Stimulated activated CD8-positive, alpha-beta memory T cell treated with anti-CD3 and anti-CD28 coated beads, Interleukin-4, amount 100 ng/mL, for 4 hours (primary cell): ENCODE measurements at places on chromosomes 4 and X.

GRCh38 chr4:1767770-1768366 is 25.2 kb upstream of the FGFR3 start:
- no peak for DNase-seq

DNA sequence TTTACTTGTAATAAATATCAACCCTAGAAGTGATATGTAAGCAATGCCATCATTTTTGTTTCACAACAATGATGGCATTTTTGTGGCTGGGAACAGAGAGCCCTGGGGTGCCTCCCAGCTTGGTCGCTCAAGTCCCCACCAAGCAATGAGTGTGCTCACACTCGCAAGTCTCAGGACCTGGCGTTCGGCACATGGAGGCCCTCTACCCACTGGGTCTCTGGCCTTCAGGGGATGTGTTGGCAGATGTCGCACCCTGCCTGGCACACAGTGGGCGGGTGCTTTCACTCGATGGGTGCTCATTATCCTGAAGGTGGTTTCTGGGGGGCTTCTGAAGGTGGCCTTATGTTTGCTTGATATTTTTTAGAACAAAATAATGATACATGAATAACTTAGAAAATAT is 74.7 kb upstream of the STS start:
- no peak for DNase-seq

GRCh38 chr4:80036949-80037685 is 35.9 kb downstream of the ANTXR2 start:
- no peak for DNase-seq

- no peak for DNase-seq
These were observed 1056.0 kb upstream of the SLIT2 start for GRCh38 chr4:19195696-19196095.

GRCh38 chr4:98203332-98204235 is 57.6 kb upstream of the RAP1GDS1 start:
- no peak for DNase-seq

- no peak for DNase-seq
These were observed 47.9 kb downstream of the HSD17B13 start for GRCh38 chr4:87274803-87275202.

DNA sequence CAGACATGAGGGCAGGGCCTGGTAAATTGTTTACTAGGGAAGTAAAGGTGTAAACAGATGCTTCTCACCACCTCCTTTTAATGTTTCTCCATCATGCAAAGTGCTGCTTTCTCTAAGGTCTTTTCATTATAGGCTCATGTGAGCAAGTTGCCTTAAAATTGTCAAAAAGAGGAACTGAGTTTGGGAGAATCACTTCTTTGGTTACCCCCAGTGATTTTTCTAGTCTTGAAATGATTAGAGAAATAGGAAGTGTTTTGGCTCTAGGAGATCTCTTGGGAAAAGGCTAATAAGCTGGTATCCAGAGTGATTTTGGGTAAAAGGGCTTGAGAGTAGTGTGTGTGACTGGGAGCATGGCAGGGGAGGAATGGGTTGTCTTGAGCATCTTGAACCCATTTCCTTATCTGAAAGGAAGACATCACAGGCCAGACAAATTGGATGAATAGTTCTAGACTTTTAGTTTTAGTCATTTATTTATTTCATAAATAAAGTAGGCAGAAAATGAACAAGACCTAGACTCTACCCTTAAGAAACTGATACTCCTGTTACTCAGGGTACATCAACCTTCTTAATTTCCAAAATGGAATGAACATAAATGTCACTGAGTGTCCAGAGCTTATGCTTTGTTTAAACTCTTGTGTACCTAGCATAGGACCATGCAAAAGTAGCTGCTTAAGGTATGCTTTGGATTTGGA is 14.2 kb downstream of the GRPR start:
- no peak for DNase-seq

- no peak for DNase-seq
These were observed 358.4 kb downstream of the NLGN4X start for GRCh38 chrX:5870238-5870637.

GRCh38 chr4:24849351-24849750 is 54.0 kb downstream of the SOD3 start:
- DNase-seq, result no peak

DNA sequence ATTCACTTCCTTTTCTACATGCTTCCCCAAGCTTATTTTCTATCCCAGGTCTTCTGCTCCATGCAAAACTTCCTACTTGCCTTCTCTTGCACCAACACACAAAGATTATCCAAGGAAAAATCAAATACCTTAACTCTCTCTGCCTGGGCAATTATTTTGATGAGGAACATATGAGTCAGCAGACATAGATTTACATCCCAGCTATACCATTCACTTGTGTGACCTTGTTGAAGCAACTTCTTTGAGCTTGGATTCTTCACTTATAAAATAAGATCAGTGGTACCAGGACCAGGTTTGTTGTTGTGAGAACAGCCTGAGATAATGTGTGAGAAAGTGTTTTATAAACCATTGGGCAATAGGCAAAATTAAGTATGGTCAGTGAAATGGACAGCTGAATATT is 39.1 kb upstream of the TMEM192 start:
- no peak for DNase-seq

DNA sequence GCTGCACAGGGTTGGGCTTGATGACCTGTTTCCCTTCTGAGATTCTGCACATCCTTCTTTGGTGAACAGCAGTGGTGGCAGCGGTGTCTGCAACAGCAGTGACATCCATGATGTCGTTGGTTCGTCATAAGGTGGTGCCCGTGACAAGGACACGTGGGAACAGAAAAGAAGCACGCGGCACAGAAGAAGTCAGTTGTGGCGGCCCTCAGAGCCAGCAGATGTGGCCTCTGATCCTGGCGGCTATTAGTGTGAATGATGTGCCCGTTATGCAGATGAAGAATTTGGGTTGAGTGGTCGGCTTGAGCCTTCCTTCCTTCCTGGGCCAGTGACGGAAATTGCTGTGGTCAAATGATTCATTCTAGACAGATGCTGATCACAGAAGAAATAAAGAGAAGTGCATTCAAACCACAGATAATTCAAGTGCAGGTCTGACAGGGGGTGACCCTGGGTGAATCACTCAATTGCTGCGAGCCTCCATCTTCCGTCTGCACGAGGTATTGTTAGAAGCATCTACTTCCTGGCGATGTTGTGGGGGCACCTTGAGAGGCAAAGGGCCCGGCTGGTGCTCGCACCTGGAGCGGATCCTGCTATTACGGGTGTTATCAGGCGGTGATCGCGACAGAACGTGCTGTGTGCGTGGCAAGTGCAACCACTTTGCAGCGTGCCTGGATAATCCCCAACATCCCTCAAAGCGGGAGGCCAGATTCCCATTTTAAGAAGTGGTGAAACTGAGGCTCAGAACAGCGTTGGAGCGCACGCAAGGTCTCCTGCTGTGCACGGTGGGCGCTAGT is 215.2 kb upstream of the PSAPL1 start:
- peak; percentile 37 for DNase-seq

DNA sequence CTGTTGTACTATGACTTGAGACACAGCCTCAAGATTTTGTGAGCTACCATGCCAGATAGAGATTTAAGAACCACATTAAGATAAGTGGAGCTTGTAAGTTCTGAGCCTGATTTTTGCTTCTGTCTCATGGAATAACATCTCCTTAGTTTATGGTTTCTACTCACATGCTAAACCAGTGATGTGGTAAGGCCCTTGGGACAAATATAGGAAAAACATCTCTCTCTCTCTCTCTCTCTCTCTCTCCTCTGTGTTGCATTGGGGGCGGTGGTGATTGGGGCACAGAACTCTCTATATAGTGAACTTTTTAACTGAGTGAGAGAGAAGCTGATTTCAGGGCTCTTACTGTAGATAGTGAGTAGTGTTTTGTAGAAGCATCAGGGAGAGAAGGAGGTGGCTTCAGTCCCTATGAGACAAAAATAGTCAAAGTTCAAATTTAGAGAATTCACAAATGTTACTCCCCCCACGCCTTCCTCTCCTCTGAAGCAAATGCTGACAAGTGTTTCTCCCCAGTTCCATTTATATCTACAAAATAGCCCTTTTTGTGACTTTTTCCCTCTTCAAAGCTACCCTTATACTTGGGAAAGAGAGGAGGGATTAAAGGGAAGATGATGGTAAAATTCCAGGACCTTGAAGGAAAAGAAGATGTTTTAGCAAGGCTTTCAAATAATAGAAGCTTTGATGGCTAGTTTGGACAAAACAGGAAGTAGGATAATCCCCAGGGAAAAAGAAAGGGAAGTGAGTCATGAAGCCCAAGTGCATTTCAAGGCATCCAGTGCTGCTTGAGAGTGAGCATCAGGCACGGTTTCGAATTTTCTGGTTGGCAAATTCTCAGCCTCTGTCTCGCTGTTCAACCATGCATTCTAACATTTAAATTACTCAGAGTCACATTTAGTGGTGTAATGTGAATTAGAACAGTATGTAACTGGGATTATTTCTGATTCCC is 134.3 kb upstream of the AP1S2 start:
- no peak for DNase-seq

DNA sequence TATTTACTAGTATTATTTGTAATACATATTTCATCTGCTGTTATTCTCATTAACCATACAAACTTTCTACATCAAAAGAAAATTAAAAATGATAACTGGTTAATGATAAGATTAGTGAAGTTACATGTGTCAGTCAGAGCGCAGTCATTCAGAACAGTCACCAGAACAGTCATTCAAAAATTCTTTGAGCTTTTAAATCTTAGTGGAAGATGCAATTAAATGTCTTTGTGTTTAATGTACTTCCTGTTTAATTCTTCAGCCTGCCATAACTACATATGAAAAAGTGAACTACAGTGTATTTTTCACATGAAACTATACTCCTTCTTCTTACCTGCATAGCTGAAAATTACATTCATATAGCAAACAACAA is 179.7 kb upstream of the NDST4 start:
- no peak for DNase-seq

GRCh38 chrX:39726771-39727170 is 371.0 kb downstream of the BCOR start:
- DNase-seq, result no peak

GRCh38 chr4:6695660-6696610 is 2.3 kb downstream of the S100P start:
- no peak for DNase-seq

- no peak for DNase-seq
These were observed 58.2 kb downstream of the DCX start for GRCh38 chrX:111353793-111354192.

- DNase-seq, result no peak
These were observed 940 bp upstream of the UTP3 start for GRCh38 chr4:70687392-70687791.

DNA sequence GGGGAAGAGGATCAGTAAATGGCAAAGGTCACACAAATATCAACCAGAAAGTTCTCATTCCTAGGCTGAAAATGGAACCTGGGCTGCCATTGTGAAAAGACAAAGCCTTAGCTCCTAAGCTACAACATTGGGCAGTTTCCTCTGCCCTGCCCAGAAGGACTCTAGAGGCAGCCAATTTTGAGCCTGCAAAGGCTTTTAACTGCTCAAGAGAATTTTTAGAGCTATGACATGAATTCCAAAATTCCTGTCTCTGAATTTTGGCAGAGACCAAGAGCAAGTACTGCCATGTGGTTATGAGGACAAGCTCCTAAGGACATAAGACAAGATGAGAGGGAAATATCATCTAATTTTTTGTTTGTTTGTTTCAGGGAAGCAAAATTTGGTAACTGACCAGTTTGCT is 29.6 kb upstream of the IGFBP7 start:
- no peak for DNase-seq

GRCh38 chrX:125308653-125309052 is 11.0 kb upstream of the TEX13C start:
- DNase-seq, result no peak

- no peak for DNase-seq
These were observed 130.8 kb upstream of the ACSL4 start for GRCh38 chrX:109863811-109864210.

- no peak for DNase-seq
These were observed 47.4 kb downstream of the NRK start for GRCh38 chrX:105869701-105870100.

DNA sequence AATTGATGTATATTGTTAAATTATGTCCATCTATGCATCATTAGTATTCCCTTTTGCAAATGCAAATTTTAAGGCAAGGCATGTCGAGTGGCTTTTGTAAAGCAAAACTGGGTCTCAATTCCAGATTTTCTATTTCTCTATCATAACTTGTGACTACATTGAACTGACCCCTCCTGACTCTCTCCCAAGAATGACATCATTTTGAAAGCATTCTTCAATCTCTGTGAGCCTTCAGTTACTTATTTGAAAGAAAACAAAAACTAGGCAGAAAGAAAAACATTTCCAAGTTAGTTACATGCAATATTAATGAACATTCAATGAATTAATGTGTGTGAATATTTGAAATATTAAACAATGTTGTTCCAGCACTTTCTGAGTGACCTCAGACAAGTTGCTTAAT is 314.3 kb upstream of the CLNK start:
- no peak for DNase-seq

GRCh38 chr4:52551487-52551886 is 107.6 kb downstream of the USP46 start:
- no peak for DNase-seq

- no peak for DNase-seq
These were observed 11.3 kb upstream of the SLC9B1 start for GRCh38 chr4:103030791-103031190.

DNA sequence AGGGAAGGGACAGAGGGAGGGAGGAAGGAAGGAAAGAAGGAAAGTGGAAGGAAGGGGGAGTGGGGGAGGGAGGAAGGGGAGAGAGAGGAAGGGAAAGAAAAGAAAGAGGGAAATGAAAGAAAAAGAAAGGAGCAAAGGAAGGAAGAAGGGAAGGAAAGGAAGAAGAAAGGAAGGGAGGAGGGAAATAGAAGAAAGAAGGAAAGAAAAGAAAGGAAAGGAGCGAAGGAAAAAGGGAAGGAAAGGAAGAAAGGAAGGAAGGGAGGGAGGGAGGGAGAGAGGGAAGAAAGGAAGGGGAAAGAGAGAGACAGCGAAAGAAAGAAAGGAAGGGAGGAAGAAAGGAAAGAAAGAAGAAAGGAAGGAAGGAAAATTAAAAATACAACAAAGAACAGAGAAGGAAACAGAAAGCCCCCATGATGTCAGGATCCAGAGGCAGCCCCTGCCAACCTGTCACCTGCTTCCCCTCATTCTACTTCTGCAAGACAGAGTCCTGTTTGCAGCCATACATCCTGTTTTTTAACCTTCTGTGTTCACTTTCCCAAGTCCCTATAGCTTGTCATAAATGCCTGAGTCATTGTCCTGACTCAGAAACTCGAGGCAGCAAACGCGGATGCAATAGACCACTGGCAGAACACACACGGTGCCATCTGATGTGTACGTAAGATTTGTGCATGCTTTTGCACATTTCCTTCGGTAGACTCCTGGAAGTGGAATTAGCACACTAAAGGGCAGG is 77.0 kb upstream of the C4orf50 start:
- no peak for DNase-seq

- no peak for DNase-seq
These were observed 7.9 kb upstream of the GNRHR start for GRCh38 chr4:67762086-67762485.

DNA sequence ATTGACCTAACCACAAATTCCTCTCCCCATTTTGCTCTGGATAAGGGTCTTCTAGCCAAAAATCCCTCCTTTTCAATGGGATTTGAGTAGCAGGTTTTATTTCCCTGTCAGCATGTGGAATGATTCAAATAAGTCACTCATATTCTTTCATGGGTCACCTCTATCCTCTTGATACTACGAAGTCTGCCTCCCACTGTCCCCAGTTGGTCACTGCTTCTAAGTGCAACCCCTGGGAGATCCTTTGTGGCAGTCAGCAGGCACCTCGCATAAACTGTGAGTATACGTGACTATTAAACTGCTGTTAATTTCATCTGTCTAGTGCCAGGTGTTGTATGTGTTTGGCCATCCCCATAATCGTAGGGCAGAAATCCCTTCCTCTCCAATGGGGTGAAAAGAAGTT is 1667.9 kb upstream of the PCDH7 start:
- DNase-seq, result no peak

GRCh38 chr4:94221916-94222315 is 14.3 kb downstream of the SMARCAD1 start:
- no peak for DNase-seq

- DNase-seq, result no peak
These were observed 33.3 kb downstream of the BBS12 start for GRCh38 chr4:122765692-122766352.
